IPS DF 19.7 (cell line): ENCODE measurements at places on chromosomes 5 and 9.
A peak's percentile ranks its signal among the peaks of the same experiment; 100 is the strongest.

DNA sequence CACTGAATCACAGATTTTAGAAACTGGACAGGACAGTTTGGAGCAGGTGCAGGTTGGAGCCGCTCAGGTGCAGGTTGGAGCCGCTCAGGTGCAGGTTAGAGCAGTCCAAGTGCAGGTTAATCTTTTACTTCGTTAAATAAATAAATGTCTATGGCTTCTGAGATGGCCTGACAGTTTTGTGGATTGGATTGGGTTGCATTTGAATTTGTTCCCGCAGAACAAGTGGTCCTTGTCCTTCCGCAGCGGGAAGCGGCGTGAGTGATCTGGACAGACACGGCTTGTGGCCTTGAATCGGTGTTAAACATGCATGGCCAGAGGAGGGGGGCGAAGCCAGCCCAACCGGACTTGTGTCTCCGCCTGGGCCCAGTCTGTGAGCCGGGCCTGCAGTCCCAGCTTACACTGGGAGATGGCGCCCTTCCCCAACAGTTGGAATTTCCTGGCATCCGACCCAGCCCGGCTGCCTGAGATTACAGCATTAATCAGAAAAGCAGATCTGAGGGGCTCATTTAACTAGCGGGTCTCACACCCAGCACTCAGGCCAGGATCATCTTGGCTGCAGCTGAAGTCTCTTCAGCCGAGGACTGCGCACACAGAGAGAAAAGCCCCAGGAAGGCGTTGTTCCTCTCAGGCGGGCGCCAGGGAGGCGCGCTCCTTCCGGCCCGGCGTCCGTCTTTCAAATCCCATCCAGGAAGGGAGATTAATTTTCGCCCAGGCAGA lies 1.5 kb upstream of the OLFM1 start:
- no peak for DNase-seq

DNA sequence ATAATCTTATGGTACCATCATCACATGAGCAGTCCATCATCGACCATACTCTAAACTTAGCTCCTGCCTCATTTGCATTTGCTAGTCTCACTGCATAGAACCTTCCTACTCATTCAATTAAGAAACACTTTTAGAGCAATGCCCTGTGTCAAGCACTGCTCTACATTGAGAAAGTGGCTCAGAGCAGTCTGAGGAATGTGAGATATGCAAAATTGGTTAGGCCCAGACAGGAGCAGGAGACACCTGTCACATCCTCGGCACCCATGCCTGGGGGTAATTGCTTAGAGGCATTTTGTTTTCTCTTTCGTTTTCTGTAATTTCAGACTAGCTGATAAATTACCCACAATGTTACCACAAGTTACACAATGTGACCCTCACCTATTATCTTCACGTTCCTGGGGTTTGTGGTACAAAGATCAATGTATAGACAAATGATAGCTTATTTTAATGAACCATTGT lies 4.9 kb upstream of the RARS1 start:
- no peak for DNase-seq

GRCh38 chr5:43555895-43556606 lies 826 bp downstream of the PAIP1 start:
- no peak for DNase-seq

GRCh38 chr5:139961435-139962157 lies 81.5 kb downstream of the NRG2 start:
- no peak for DNase-seq

- peak; percentile 33 for DNase-seq
Measured at GRCh38 chr5:5881294-5881693, 458.8 kb downstream of the ICE1 start.

- peak; percentile 90 for DNase-seq
Measured at GRCh38 chr9:5326893-5327548, 12.7 kb downstream of the RLN1 start.

GRCh38 chr5:60066502-60066901 lies 173.0 kb upstream of the PDE4D start:
- no peak for DNase-seq
